Right lung (tissue), 10 donors: ENCODE measurements at places on chromosomes 4 and X. TPM values are rescaled to one million over a fixed set of nuclear protein-coding genes. Genes with fewer than 3 reads are reported as not detected.

The OPRPN gene
- not detected for polyA plus RNA-seq

The ARHGAP36 gene
- polyA plus RNA-seq: 0.94 TPM

The UCHL1 gene
- polyA plus RNA-seq: 19.5 TPM

The CYBB gene
- polyA plus RNA-seq: 16.2 TPM

The RRAGB gene
- 28.8 TPM for polyA plus RNA-seq

The MAGEA1 gene
- polyA plus RNA-seq: not detected
